ENCODE measurements at places on chromosomes 4 and X.

DNA sequence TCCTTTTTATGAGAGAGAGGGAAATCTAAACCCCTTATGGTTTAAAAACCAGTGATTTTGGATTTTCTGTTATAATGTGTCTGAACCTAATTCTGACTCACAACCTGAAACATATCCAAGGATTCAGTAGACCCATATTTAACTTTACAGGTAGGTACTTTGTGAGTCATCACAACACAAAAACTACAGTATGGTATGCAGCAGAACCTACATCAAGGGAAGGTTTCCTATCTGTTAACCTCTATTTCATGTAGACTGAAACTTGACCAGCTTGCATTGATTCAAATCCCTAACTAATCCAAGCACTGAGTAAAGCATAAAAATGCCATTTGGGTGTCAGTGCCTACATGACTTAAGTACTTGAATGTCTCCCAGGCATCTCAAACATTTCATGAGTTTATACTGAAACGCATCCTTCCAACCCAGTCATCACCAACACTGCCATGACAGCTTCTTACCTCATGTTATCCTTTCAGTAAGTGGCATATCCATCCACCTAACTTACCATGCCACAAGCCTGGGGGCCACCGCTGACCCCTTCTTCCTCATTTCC, 4.3 kb upstream of the ARHGAP10 start:
- DNase-seq: no peak

DNA sequence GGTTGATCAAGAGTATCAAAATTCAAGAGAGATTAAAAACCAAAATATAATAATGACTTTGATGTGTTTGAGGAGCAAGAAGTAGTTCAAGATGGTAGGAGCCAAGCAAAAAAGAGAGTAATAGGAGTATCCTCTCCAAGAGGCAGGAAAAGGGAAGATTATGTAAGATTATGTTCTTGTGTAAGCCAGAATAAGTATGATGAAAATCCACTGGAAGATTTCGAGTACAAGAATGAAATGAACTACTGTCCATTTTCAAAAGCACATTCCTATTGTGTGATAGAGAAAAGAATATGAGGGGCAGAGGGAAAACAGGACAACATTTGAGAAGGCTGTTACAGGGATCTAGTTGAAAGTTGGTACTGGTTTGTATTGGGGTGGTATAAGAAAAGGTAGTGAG, 659.6 kb upstream of the INTU start:
- DNase-seq: no peak

GRCh38 chr4:74479009-74479408, 34.1 kb downstream of the AREG start:
- no peak for DNase-seq

DNA sequence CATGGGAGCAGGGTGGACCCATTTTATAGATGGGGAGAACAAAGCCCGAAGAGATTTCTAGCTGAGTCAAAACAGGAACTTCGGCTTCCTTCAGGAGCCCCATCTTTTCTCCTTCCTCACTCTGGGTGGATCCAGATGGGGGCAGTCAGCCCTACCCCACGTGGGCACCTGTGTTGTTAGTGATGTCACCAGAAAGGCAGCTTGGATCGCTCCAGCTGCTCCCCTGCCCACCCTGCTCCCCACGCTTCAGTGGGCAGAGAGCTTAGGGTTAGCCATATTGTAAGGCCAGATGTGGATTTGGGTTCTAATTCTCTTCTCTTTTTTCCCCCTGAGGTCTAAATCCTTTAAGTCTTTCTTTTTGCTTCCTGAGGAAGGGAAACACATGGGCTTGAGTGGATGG, 132.3 kb upstream of the PJA1 start:
- no peak for DNase-seq

- DNase-seq: no peak
Measured at GRCh38 chr4:162038112-162038511, 125.7 kb downstream of the FSTL5 start.

- DNase-seq: no peak
Measured at GRCh38 chr4:102881343-102881742, 12.6 kb downstream of the CISD2 start.

- no peak for DNase-seq
Measured at GRCh38 chrX:43813898-43814297, 68.4 kb downstream of the MAOB start.

DNA sequence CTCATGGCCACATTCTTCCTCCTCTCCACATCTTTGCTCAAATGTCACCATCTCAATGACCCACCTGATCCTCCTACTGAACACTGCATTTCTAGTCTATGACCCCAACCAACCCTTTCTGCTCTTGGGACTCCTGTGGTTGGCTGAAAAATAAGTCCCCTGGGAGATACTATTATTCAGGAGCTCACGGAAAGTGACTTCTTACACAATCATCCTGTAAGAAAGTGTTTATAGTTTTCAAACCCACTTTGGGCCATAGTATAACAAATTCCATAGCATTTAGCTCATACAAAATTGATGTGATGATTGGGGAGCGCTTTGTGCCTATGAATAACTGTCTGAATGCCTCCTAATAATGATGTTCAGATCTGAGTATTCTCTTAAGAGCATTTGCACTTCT, 161.4 kb upstream of the HS3ST1 start:
- no peak for DNase-seq

GRCh38 chrX:24294619-24295018, 19.2 kb downstream of the SUPT20HL2 start:
- DNase-seq: no peak

GRCh38 chr4:29927895-29928294, 792.3 kb upstream of the PCDH7 start:
- no peak for DNase-seq
